ENCODE measurements at places on chromosomes 6 and 20.
A peak's percentile ranks its signal among the peaks of the same experiment; 100 is the strongest.

GRCh38 chr6:20412682-20413073, 11.0 kb downstream of the E2F3 start:
- DNase-seq: no peak

- DNase-seq: no peak
Observed at GRCh38 chr6:151376440-151376839, 14.9 kb downstream of the ZBTB2 start.

GRCh38 chr6:143198312-143198711, 137.6 kb downstream of the AIG1 start:
- DNase-seq: no peak

DNA sequence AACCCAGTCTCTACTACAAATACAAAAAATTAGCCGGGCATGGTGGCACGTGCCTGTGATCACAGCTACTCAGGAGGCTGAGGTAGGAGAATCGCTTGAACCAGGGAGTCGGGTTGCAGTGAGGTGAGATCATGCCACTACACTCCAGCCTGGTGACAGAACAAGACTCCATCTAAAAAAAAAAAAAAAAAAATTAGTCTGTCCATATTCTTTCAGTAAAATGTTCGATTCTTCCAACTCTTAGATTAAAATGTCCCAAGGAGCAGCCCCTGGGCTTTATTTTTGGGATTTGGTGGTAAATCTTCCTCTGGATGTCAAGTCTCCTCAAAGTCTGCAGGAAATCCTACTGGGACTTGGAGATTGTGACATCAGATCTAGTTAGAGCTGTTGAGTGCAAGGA, 101.0 kb upstream of the EEF1E1 start:
- no peak for DNase-seq

GRCh38 chr20:8476021-8476420, 344.0 kb downstream of the PLCB1 start:
- DNase-seq: no peak

- DNase-seq: no peak
Observed at GRCh38 chr20:62711703-62712101, 3.1 kb downstream of the NTSR1 start.

DNA sequence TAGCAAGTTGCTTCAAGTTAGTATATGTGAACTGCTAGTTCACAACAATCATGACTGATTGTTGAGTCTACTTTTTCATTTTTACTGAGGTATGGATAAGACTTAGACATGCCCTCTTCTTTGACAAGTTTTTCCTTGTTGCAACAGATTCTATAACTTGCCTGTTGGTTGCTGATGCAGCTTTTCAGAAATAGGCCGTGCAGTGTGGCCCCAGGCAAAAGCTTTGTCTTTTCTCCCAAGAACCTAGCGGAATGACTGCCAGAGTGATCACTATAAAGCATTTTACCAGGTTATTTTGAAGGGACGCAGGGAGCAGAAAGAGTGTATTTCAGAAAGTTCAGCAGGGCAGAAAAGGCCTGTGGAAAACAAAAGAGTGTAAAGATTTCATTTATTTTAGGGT, 16.0 kb downstream of the HECA start:
- DNase-seq: peak; percentile 20

DNA sequence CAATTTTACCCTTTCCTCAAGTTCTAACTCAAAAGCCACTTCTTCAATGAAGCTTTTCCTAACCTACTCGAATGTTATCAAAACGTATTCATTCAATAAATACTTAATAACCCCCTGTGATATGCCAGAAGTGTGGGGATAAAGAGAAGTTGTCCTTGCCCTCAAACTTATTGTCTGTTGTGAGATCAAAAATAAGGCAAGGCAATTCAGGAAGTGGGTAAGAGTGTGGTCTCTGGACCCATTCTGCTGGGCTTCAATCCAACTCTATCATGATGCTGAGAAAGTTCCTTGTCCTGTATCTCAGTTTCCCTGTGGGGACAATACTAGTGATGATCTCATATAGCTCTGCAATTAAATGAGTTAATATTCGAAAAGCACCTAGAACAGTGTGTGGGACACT, 92.8 kb downstream of the PRDM1 start:
- DNase-seq: no peak

DNA sequence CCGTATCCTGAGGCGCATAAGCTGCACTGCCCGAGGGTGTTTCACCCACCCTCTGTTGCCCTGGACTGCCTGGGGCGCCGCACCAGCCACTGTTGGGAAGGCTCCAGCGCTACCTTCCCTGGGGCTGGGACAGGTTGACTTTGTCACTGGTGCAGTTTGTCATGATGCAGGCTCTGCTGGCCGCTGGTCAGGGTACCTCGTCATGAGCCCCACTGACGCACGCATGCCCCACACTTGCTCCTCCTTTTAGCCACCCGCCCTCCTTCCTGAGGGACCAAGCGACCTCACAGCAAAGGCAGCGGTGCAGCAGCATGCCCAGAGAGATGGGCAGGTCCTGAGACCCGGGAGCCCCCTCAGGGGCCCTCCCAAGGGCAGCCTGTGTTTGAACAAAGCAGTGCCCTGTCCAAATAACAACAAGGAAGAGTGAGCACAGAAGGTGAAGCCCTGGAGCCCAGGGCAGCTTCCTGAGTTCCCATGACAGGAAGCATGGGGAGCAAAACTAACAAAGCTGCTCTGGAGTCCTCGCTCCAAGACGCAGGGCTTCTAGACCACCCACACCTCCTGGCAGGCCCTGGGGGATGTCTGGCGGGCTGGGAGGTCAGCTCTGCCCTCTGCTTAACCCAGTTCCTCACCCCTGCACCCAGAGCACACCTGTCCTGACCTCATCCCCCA, 50.1 kb upstream of the SMOC2 start:
- DNase-seq: no peak

GRCh38 chr6:30129265-30130178, 6.4 kb upstream of the TRIM40 start:
- no peak for DNase-seq

- no peak for DNase-seq
Observed at GRCh38 chr6:12083763-12084162, 71.7 kb downstream of the HIVEP1 start.

DNA sequence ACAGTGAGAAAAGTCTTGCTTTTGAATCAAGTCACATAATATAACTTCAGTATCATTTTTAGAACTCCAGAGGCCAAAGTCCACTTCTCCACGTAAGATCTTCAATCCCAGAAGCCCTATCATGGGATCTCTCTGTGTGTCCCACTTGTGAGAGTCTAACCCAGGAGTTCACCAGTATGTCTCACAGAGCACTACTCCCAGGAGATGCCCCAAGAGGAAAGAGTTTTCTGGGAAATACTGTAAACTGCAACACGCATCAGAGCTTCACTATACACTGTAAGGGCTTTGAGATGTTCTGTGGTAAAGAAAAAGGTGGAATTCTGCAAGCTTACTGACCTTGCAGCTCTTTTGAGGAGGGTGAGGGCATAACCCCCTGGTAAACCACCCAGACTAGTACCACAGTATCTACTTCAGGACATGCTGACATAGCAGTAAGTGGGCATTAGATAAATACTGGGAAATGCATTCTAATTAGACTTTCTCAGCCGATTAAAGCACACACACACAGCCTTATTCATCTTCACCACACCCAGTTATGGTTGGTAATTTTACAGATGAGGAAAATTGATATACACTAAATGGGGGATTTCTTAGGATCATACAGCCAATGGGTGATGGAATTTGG, 12.3 kb downstream of the DCBLD1 start:
- no peak for DNase-seq

DNA sequence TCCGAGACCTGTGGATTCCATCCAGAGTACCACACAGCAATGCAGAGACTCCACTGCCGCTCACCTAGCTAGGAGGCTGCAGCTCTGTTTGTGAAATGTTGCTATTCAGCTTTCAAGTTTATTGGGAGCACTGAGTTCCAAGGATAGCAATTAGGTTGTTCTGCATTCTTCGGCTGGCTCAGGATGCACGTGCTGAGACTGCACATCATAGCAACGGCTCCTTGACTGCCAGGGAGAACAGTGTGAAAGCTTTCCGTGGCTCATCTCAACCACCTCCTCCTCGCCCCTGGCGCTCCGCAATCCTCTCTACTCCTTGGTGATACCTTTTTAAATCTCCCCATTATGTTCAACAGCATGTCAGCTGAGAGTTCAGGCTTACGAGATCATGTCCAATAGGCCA, 116.6 kb downstream of the TSHZ2 start:
- DNase-seq: no peak

DNA sequence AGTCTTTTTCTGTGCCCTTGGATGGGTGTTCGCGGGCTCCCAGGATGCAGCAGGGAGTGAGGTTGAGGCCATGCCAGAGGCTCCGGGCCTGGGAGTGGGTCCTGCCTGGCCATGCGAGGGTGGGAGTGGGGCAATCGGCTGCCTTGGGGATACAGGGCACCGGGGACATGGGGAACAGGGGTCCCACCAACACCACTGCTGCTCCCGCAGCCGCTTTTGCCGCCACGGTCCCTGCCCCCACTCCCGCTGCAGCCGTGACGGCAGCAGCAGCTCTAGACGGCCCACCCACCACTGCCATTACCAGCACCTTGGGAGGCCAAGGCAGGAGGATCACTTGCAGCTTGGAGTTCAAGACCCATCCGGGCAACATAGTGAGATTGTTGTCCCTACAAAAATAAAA, 35.3 kb upstream of the FAM50B start:
- no peak for DNase-seq

GRCh38 chr20:46930640-46931339, 36.1 kb downstream of the EYA2 start:
- DNase-seq: no peak

DNA sequence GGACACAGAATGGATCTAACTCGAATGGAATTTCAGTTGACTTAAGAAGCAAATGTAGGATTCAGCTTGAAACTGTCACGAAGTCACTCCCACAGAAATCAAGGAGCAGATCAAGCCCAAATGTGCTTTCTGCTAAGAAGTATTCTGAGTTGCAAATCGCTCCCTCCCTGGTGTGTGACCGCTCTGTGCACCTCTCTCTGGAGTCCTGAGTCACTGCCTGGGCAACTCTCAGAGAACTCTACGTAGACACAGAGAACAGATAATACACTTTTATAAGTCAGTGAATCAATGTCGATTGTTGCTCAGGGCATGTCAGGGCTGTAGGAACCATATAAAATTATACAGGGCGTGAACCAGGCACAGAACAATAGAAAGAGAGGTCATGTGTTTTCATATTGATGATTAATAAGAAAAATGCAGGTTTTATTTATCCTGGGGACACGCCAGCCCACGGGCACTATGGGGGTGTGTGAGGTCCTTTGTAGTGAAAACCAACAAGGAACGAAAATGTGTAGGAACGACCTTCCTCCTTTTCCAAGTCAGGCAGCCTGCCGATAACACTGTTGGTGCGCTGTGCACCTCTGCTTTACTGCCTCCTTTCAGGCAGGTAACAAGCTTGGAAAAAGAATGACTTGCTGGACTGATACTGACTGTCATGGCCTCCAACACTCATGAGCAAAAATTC, 248.1 kb upstream of the FOXQ1 start:
- DNase-seq: no peak

- no peak for DNase-seq
Observed at GRCh38 chr6:168192195-168192900, 113.3 kb upstream of the FRMD1 start.

GRCh38 chr6:106525107-106525881, 104.0 kb downstream of the RTN4IP1 start:
- DNase-seq: no peak

DNA sequence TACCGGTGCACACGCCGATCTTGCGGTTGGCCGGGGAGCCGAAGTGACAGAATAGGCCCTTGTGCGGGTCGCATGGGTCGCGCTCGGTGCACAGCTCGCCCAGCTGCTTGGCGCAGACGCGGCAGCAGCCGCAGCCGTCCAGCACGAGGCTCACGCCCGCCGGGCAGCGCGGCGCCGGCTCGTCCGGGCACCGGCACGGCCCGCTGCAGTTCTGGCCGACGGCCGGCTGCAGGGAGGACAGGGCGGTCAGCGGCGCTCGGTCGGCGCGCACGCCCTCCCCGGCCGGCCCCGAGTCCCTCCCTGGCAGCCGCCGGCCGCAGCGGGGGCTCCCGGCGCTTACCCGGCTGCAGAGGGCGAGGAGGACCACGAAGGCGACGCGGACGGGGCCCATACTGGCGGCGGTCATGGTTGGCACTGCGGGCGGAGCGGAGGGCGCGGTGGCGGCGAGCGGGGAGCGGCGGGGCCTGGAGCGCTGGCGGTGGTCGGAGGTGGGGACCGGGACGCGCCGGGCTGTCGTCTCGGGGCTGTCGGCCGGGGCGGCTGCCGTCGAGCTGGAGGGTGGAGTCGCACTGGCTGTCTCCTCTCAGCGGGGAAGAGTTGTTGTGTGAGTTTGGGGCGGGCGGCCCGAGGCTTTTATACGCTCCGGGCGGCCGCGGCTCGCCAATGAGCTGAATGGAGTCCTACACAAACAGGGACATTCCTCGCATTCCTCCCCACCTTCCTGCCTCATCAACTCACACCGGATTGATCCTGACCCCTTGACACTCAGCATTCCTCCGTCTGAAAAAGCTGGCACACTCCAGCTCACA, at the start of gene CCN2:
TSS of gene CCN2 (minus strand) at position 606 of the 809 bp plus-strand sequence. CDS start at position 406, 200 bp downstream.
- peak; percentile 78 for DNase-seq

- DNase-seq: peak; percentile 43
Observed at GRCh38 chr6:43771210-43771857, 1.3 kb downstream of the VEGFA start.

- peak; percentile 100 for DNase-seq
Observed at GRCh38 chr20:50071039-50071888, 41.7 kb downstream of the UBE2V1 start.

- DNase-seq: no peak
Observed at GRCh38 chr6:2891768-2892170, 11.3 kb downstream of the SERPINB9 start.

- DNase-seq: peak; percentile 10
Observed at GRCh38 chr6:153001767-153002612, 519 bp downstream of the MTRF1L start.

- no peak for DNase-seq
Observed at GRCh38 chr6:119261944-119262284, 87.6 kb downstream of the MAN1A1 start.

DNA sequence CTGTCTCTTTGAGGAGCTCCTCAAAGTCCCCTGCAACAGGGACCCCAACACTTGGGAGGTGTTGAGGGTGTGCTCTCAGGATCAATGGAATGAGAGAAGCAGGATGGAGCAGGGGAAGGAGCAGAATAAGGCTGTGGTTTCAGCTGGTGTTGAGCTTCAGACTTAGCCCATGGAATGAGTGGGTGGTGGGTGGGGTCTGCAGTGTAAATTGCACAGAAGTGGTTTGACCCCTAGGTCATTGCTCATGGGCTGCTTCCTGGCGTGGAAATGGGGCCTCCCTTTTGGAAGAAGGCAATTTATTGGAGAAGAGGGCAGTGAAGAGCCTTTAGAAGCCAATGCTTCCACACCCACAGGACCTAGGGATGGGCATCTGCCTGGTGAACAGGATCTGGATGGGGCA, 37.0 kb upstream of the KCNG1 start:
- no peak for DNase-seq

DNA sequence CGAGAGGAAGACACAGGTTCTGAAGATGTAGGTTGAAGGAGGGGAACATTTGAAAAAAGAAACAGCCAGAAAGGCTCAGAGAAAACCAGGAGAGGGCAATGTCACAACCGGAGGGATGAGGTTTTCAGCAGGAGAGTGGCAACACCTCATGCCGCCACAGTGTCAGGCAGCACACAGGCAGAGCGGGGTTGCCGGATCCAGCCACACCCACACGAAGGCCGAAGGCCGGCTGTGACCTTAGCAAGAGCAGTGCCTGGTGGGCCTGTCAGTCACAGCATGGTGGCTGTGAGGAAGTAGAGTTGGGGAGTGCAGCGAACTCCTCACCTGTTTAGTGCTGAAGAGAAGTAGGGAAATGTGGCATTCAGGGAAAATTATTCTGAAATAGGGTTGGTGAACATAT, 14.0 kb downstream of the HDDC2 start:
- DNase-seq: no peak
